Fibroblast of villous mesenchyme (primary cell): ENCODE measurements at places on chromosomes 16 and 17.

- peak; percentile 87 for DNase-seq
These were observed 73.8 kb downstream of the XYLT1 start for GRCh38 chr16:17396762-17397498.

- peak; percentile 77 for DNase-seq
These were observed 15.8 kb upstream of the CCL5 start for GRCh38 chr17:35895636-35896587.

DNA sequence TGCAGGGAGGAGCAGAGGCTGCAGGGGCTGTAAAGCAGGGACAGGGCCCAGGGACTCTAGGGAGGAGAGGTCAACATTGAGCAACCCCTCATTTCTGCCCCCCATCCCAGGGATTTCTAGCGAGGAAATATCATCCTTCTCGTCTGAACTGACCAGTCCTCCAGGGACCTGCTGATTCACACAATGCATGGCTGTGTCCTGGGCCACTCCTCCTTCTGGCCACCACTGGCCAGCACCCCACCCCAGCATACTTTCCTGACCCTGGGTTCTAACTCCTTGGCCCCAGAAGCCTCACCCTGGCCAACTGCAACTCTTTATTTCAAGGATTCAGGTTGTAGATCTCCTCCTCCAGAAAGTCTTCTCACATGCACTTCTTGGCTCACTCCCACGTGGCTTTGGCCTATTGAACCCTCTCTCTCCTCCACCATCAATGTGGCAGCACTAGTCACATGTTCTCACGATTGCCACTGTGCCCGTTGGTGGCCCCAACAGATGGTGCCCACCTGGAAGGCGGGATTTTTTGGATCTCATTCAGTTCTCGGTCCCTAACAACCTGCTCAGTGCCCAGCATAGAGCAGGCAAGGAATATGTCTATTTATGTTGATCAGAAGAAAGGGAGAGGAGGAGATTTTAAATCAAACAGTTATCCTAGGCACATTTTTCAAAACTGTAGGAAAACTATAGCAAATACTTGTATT lies 41.5 kb downstream of the CUEDC1 start:
- no peak for DNase-seq

DNA sequence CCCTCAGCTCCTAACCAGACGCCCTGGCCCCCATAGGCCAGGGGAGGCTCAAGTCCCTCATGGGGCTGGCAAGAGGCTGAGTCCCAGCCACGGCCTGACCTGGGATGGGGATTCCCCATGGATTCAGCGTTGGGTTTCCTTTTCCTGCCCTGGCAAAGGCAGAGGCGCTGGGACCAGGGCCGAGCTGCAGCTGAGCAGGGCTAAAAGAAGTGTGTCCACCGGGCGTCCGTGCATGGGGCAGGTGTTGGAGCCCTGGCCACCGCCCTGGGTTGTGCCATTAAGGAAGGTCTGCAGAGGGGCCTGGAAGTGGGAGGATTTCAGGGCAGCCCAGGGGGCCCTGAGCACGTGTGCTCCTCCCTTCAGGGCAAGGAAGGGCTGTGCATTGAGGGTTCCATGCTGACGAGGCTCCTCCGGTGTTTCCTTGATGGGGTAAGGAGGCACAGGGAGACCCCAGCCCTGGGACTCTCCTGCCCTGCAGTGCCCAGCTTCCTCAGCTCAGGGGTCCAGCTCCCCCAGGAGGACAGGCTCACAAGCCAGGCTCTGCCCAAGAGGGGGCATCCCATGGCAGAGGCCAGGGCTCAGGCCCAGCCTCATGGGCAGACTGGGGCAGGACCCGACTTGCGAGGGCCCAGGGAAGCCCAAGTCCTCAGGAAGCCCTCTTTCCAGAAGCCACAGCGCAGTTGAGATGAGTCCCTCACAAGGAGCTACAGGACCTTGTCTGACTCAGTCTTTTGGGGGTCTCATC lies 10.1 kb downstream of the TBC1D26 start:
- no peak for DNase-seq

DNA sequence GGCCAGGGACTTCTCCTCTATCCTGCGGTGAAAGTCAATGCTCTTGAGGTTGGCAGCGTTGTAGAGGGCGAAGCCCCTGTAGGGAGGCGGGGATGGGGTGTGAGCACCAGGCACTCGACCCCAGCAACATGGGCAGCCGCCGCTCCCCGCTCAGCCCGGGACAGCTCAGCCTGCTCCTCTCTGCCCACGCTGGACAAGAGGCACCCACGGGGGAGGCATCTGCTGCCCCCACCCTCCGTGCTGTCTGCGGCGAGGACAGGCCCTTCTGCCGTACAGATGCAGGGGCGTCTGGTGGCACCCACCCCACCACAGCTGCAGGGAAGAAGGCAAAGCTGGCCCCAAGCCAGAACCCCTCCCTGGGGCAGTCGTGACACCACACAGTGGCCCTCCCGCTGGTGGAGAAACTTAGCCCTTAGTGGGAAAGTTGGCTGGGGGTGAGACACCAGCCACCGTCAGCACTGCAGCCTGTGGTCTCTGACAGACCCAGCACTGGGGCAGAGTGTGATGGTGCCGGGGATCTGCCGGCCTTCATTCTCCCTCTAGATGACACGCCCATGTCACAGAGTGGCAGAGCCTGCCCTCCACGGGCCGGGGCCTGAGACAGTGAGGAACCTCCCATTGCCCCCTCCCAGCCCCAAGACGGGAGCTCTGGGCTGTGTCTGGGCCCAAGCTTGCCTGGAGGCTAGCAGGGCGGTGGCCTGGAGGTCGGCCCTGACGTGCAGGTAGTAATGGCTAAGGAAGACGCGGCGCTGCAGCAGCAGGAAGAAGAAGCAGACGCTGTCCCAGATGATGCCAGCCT lies 19.5 kb downstream of the CTU2 start:
- no peak for DNase-seq

- peak; percentile 30 for DNase-seq
These were observed at the start of gene SEC14L1 for GRCh38 chr17:77140878-77141767. Gene SEC14L1 (plus strand): TSS chr17:77140969. CDS start chr17:77143597, 2,628 bp downstream.

DNA sequence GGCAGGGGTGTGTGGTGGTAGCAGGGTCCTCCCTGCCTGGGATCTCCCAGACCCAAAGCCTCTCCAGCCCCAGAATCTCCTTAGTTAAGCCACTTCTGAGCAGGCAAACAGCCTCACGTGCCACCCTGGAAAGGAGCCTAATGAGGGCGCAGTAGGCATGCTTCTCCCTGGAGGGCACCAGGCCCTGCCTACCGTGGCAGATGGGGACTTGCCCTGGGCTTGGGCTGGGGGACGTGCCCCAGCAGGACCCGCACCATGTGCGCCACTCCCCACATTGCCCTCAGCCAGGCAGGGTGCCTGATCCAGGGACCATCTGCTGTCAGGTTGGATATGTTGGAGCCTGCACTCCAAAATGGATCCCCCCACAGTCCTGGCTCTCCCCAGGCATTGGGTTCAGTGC lies 14.2 kb downstream of the FAM83G start:
- no peak for DNase-seq

DNA sequence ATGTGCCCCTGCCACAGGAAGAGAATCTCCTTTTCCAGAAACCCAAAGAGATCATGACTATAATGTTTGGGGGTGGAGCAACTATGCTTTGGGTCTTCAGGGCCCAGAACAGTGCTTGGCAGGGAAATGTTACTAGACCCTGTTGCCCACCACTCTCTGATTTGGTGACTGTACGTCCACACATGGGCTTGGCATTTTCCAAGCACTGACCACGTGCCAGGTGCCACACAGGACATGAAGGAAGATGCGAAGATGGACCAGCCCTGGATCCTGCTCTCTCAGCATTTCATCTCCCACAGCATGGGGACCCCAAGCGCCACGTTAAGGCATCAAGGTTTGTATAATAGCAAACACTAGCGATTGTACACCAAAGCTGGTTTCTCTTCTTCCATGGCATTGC lies 50.1 kb downstream of the GSG1L start:
- DNase-seq = no peak
